ENCODE measurements at places on chromosomes 11 and 22.

- DNase-seq = peak; percentile 100
Observed at GRCh38 chr11:83071567-83072349, at the start of gene RAB30. TSS of gene RAB30 (minus strand) at chr11:83071897. CDS start at chr11:82997316, 74,581 bp downstream.

GRCh38 chr22:38038890-38039812, 18.1 kb upstream of the PICK1 start:
- no peak for DNase-seq

DNA sequence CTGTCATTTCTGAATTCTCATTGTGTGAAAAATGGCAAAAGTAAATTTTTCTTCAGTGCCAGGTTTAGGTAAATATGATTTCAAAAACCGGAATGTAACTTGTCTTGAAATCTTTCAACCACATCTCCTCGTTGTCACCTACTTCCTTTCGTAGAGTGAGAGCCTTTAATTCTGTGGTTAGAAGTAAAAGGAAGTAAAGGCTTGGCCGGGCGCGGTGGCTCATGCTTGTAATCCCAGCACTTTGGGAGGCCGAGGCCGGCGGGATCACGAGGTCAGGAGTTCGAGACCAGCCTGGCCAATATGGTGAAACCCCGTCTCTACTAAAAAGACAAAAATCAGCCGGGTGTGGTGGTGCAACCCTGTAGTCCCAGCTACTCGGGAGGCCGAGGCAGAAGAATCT, 29.8 kb downstream of the SGSM3 start:
- DNase-seq = no peak

- no peak for DNase-seq
Observed at GRCh38 chr11:105046898-105047579, 1.9 kb upstream of the CARD16 start.

DNA sequence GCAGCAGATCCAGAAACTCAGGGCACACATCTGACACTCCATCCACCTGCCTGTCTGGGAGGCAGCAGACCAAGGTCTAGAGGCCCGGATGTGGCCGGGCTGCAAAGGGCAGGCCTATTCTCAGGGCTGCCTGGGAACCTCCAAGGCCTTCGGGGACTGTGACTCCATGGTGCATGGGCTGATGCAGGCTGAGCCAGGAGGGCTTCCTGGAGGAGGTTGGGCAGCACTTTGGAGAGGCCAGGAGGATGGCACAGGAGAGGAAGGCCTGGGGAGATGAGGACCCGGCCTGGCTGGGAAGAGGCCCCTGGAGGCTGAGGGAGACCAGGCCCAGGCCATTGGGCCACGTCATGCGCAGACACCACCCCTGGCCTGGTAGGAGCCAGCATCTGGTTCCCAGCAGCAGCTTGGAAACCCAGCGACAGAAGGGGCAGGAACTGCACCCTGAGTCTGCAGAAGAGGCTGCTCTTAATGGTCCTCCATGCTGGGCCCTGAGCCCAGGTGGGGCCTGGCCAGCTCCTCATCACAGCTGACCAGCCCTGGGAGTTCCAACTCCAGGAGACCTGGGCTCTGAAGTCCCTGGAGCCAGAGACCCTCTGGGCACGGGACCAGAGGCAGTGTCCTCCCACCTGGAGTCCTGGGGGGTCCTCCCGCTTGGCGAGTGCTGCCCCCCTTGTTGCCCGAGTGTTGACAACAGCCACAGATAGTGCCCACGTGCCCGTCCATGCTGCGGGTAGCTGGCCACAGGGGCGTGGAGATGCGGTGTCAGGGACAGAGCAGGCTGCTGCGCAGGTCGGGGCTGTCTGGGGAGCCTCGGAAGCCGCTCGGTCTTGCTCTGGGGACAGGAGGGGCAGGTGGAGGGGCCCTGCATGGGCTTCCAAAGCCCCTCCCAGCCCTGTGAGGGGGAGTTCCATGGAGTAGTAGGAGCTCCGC, 5.5 kb downstream of the PHLDA2 start:
- DNase-seq = no peak

GRCh38 chr11:130031945-130032344, 29.3 kb upstream of the PRDM10 start:
- DNase-seq = no peak

- no peak for DNase-seq
Observed at GRCh38 chr11:9566561-9567063, 6.9 kb upstream of the WEE1 start.
